CD4-positive, alpha-beta T cell treated with Interleukin-1 beta for 1 hour (primary cell): ENCODE measurements at places on chromosomes 3 and 15.

DNA sequence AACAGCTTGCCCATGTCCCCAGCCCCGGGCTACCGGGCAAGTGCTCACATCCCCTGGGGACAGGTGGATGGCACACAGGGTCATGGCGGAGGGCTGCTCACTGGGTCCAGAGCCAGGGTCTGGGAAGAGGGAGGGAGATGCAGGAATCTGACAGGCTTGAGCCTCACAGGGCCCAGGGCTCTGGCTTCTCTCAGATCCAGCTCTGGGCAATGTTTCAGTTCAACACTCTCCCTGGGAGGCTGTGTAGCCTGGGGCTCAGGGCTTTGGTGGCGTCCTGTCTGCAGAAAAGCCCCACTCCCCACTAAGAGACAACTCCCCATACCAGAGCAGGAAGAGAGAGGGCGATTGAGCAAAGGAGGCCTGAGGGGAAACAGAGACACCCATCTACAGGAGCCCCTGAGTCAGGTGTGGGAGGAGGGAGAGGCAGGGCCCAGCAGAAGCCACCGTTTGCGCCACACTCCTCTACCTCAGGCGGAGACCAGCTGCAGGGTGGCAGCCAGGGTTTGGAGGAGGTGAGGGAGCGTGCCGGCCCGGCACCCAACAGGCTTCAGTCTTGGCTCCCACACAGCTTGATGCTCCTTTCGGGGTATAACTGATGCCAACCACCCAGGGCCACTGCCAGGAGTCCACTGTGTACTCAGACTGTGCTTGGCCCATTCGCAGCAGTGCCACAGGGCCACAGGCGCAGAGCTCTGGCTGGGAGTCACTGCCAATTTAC is 16.8 kb upstream of the SRP14 start:
- no peak for DNase-seq

DNA sequence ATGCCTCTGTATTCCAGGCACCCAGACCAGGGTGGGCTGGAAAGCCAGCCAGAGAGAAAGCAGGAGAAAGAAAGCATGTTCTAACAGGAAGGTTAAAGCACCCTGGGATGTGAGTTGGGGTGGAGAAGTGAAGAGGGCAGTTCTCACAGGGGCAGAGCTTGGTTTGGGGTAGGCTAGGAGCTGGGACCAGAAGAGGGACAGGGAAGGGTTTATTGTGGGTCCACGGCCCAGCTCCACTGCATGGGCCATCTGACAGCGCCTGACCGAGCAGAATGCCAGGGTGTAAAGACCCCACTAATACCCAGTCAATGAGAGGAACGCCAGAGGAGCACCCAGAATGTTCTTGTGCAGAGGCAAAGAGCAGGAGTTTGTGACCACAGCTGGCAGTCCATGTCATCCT is 27.1 kb upstream of the MAGEF1 start:
- no peak for DNase-seq

GRCh38 chr15:69820819-69821218 is 276.9 kb downstream of the TLE3 start:
- no peak for DNase-seq

DNA sequence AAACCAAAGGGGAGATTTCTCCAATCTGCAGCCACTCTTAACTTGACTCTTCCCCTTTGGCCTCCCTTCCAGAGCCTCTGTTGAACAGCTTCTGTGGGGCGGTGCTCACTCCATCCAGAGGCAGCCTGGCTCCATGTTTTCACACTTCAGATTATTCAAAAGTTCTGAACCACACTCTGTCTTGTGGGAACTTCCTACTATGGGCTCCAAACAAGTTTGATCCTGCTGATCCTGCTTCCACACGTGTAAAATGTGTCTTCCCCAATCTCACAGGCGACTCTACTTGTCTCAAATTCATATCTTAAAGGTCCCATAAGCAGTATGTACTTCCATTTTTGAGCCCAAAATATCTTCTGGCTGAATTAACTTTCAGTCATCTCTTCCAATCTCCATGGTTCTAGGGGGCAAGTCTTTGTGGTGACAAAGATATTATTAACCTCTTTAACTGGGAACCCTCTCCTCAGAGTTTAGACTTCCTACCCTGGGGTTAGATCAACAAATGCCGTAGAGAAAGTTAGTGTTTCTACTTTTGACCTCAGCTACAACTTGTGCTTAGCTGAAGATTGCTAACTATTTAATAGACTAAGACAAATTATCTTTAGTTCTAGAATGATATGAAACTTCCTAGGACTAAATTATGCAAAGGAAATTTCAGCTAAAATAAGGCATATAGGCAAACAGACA is 176.3 kb upstream of the BCL6 start:
- DNase-seq: no peak

DNA sequence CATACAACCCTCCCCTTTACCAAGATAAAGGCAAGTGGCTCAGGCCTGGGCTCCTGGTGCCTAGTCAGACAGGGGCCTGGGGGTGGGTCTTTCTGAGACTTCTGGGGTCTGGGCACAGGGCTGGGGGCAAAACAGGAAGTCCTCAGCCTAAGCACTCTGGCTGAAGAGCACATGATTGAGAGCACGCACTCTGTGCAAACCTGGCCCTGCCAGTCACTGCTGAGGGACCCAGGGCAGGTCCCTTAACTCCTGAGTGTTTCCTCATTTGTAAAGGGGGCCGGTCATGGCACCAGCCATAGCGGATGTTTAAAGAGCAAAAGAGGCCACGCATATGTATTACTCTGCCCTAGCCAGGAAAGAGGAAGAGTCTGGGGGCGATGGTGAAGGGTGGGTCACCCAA is 16.0 kb downstream of the TKT start:
- DNase-seq: no peak

GRCh38 chr15:95598251-95598855 is 732.1 kb upstream of the NR2F2 start:
- no peak for DNase-seq

- peak; percentile 42 for DNase-seq
Observed at GRCh38 chr3:132417695-132418411, 551 bp downstream of the DNAJC13 start.

GRCh38 chr3:152606146-152606545 is 228.8 kb upstream of the P2RY1 start:
- DNase-seq: no peak

- no peak for DNase-seq
Observed at GRCh38 chr3:183597959-183598358, 37.5 kb upstream of the KLHL24 start.

- no peak for DNase-seq
Observed at GRCh38 chr15:68572309-68572708, 6.5 kb upstream of the CORO2B start.

- DNase-seq: no peak
Observed at GRCh38 chr3:37125195-37126073, 48.9 kb downstream of the LRRFIP2 start.

- no peak for DNase-seq
Observed at GRCh38 chr15:81443040-81443820, 69.2 kb upstream of the TMC3 start.

- DNase-seq: no peak
Observed at GRCh38 chr3:116233711-116234357, 211.5 kb downstream of the LSAMP start.

GRCh38 chr3:141083836-141084649 is 32.9 kb downstream of the SPSB4 start:
- DNase-seq: no peak

DNA sequence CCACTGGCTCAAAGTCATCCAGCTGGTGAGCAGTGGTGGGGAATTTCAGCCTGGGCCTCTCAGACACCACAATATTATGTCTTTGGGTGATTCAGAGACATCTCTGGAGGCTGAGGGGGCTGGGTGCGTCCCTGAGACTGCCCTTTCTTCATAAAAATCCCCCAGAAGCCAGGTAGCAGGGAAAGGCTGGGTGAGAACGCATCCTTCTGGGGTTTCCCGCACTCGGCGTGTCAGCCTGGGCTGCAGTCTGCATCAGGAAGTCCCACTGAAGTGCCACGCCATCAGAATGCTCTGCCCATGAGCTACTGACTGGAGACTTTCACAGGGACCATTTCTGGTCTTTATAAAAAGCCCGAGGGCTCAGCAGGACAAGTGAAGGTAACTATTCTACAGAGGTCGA is 148.8 kb upstream of the SLC6A11 start:
- no peak for DNase-seq
